ENCODE measurements at places on chromosomes 13 and 19. TPM values are rescaled to one million over a fixed set of nuclear protein-coding genes. Genes with fewer than 3 reads are reported as not detected.

ZSCAN22 gene
- 3.4 TPM for polyA plus RNA-seq

GRCh38 chr13:21929400-21929799 lies 258.5 kb downstream of the FGF9 start:
- DNase-seq = no peak

DNA sequence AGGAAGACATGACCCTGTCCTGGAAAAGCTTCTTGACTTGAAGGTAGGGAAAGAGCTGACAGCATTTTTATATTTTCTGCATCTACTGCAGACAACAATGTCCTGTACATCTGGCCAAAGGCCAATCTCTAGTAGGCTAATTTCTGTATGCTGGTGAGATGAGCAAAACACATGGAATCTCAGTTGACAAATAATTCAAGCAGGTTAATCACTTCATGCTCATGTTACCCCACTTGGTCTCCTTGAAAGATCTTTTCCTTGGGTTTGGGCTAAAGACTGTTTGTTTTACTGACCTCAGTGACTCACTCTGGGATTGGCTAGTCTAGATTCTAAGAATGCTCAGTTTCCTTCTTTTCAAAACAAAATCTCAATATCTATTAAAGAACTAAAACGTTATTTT lies 298.8 kb downstream of the LMO7 start:
- DNase-seq = no peak

- DNase-seq = no peak
These were observed 153.1 kb downstream of the FGF9 start for GRCh38 chr13:21823949-21824348.

GRCh38 chr19:3618144-3618810 lies 8.3 kb downstream of the CACTIN start:
- DNase-seq = no peak

DNA sequence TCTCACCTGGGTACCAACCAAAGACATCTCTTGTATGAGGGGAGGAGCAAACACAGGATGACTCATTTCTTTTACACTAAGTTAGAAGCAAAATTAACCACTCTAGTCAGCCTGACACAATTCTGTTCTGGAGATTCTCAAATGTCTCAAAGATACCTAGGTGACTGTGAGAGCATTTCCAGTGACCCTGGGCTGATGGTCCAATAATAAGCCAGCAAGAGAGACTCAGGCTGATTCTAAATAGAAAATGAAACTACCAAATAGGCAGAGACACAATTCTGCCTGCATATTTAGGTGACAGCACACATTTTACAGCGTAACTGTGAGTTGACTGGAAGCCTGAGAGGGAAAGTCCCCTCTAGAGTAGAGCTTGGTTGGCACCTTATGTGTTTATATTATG lies 16.3 kb downstream of the ZNF91 start:
- no peak for DNase-seq

- DNase-seq = no peak
These were observed 37.8 kb upstream of the TFDP1 start for GRCh38 chr13:113546571-113547237.

GRCh38 chr13:80160110-80160509 lies 180.8 kb downstream of the SPRY2 start:
- no peak for DNase-seq

DNA sequence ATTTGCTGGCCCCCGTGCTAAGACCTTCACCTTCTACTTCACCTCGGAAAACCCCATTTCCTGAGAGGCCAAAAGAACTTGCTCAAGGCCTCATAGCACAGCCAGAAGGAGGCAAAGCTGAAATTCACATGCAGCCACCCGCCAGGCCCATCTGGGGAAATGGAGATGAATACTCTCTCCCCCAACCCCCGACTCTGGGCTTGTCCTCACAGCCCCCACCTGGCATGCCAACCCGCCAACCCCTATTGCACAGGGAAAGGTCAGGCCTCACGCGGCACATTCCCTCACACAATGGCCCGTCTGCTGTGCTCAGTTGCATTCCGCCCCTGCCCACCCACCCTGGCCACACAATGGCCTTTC lies 3.2 kb downstream of the PRX start:
- DNase-seq = no peak

DNA sequence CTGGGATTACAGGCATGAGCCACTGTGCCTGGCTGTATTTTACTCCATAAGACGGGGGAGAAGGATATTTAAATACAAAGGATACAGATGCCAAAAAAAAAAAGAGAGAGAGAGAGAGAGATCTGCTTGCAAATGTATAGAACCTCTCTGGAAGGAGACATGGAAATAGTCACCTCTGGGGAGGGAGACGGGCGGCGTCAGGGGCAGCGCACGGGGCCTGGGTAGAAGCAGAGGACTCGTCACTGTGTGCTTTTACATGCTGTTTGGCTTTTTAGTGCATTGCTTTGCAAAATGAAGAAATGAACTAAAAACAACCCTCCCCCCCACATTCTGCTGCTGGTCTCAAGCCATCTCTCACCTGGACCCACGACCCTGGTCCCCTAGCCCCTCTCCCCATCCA lies 4.8 kb upstream of the ZNF653 start:
- no peak for DNase-seq

DNA sequence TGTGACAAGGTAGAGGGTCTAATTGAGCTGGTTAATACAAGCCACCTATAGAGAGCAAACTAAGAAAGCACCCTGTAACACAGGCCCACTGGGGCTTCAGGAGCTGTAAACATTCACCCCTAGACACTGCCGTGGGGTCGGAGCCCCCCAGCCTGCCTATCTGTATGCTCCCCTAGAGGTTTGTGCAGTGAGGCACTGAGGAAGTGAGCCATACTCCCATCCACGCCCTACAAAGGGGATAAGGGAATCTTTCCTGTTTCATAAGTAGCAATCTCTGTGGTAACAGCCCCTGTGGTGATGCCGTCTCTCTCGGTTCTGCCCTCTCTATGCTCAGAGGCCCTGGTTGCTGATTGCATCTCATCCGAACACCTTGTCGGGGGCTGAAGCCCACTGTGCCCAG lies 94.2 kb upstream of the GJB6 start:
- no peak for DNase-seq

GRCh38 chr19:47380559-47380958 lies 31.4 kb downstream of the DHX34 start:
- no peak for DNase-seq

GRCh38 chr19:18895038-18895823 lies 727 bp downstream of the CERS1 start:
- no peak for DNase-seq

- no peak for DNase-seq
These were observed 170.7 kb downstream of the DCT start for GRCh38 chr13:94308832-94309231.
